ENCODE measurements at places on chromosomes 6 and 20.

- no peak for DNase-seq
These were observed 55.1 kb upstream of the LAMA2 start for GRCh38 chr6:128827675-128828464.

- DNase-seq = peak; percentile 44
These were observed 530 bp downstream of the TDP2 start for GRCh38 chr6:24666097-24666640.

DNA sequence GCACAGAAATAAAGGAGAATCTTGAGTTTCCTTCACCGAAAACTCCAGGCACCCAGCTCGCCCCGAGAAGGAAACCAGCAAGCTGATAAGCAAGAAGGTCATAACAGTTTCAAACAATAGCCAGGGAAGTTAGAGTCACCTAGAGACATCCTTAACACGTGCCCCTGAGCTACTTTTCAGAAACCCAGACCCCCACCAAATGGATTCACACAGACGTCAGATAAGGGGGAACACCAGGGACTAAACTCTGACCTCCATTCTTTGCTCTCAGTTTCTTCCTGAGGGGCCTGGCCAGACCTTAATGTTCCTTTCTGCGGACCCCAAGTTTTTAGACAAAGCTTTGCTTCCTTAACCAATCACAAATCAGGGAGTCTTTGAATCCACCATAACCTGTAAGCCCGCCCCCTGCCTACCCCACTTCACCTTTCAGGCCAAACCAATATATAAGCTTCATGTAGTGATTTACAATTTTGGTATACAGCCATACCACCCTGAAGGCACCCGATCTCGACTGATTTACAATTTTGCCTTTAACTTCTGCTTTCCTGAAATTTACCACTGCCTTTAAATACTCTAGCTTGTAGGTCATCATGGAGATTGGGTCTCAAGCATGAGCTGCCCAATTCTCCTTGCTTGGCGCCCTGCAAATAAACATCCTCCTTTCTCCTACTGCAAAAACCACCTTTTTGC, 11.7 kb downstream of the SOD2 start:
- DNase-seq = no peak

DNA sequence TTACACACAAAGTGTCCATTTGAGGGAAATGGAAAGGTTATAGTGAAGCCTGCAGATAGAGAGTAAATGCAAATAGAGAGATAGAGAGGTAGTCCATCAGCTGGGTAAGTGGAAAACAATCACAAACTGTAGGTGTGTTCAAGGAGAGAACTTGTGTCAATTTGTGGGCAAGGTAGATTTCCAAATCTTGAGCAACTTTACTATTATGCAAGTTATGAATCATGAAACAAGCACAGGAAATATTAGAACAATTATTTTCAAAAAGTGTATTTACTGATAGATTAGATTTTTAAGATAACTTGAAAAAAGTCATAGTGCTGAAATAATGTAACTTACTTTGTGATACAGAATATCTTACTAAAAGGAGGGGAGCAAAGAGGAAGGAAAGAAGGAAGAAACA, 792.9 kb downstream of the EYS start:
- no peak for DNase-seq

GRCh38 chr6:7414811-7415210, 25.2 kb downstream of the RIOK1 start:
- DNase-seq = no peak

- DNase-seq = no peak
These were observed 33.9 kb upstream of the KLHL31 start for GRCh38 chr6:53699462-53699861.

GRCh38 chr6:110486756-110487155, 10.3 kb upstream of the SLC22A16 start:
- no peak for DNase-seq

- peak; percentile 84 for DNase-seq
These were observed 6.8 kb upstream of the COMMD7 start for GRCh38 chr20:32749914-32750637.

GRCh38 chr6:112253841-112254816, at the start of gene LAMA4:
Gene LAMA4, minus strand, starts transcription at chr6:112254567. Its CDS starts 417 bp downstream, at chr6:112254150.
- peak; percentile 39 for DNase-seq

GRCh38 chr6:106146852-106147351, 60.8 kb downstream of the PRDM1 start:
- no peak for DNase-seq

DNA sequence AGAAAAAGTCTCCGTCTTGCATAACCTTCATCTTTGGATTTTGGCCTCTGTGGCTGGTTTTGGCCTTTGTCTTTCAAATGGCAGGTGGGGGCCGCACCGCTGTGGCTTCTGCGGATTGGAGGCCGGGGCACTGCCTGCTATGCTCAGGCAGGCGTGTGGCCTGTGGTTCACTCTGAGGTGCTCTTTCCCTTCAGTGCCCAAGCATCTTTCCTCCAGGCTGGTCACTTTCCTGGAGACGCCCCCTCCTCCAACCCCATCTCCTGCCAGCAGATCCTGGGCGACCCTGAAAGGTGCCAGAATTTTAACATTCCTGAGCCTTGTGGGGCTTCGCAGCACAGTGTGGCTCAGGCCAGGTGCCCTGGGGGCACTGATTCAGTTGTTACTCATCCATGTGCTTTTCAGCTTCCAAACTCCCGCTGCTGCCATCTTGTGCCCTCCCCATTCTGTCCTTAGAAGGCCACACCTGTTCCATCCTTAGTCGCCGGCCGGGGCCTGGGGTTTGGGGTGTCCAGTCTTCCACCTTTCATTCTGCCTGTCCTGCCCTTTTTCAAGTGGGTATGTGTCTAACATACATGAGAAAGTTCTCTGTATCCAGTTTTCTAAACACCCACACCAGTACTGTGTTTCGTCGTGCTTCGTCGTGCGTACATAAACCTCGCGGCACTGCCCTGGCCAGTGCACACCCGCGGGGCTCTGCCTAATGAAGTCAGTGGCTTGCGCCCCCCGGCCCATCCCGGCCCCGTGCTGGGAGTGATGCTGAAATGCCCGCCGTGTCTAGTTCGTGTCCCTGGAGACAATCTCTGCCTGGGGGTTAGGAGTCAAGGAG, 12.1 kb downstream of the SS18L1 start:
- DNase-seq = no peak

DNA sequence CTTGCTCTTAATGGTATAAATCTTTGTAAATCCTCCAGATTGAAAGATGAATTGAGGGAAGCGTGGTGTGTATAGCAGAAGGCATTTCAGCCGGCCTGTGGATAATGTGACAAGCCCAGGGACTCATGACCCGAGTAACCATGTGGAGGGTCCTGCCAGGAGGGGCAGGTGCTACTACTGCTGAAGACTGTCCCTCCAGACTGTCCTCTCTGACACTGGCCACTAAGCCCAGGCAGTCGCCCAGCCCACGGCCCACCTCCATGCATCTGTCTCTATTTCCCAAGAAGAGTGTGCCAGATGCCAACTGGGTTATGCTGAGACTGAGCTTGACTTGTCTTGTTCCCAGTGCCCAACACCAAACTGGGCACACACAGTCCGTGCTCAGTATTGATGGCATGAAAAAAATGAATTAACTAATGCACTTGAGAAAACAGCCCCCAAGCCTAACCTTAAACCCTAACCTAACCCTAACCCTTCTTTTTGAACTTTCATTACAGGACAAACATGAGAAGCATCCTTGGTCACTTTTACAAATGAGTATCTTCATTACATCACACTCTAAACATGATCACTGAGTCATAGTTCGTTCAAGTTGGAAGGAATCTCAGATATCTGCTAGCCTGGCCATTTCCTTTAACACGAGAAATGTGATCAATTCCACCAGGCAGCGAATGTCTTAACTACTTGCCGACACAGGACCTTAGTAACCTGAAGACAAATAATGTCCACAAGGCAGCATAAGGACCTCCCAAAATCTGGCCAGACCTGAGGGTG, 182.2 kb upstream of the RREB1 start:
- DNase-seq = no peak

DNA sequence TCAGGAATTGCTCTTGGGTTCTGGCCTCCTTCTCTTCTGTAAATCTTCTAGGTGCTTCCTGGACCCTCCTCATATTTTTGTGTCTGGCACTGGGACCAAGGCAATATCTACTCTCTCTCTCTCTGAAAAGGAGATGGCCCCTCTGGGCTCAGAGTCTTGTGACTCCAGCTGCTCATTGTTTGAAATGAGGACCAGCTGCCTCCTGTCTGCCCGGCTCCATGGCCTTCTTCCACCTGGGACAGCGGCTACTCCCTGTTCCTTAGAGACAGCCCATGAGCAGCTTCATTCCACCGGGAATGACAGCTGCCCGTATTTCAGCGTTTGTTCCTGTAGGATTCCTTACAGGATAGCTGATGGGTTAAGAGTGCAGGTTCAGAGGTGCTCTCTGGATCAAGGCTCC, 2.9 kb downstream of the TGM3 start:
- DNase-seq = no peak
